ENCODE measurements at places on chromosomes 16 and 17.

DNA sequence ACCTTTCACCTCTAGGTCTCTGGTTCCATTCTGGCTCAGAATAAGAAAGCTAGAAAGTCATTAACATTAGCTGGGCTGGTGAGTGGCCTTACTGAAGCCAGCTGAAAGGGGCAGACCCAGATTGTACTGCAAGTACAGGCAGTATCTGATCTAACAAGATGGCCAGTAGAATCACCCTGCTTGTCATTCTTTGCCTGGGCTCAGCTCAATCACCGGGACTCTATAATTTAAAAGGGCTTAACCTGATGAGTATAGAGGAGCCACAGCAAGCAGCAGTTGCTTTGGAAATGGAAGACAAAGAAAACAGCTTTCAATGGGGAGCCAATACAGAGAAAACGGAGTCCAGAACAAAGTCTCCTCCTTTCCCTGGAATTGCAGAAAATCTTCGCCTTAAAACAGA is 13.6 kb downstream of the CDH8 start:
- no peak for DNase-seq

GRCh38 chr17:70202840-70203239 is 33.5 kb downstream of the KCNJ2 start:
- DNase-seq: no peak

- DNase-seq: no peak
Measured at GRCh38 chr16:77548151-77548550, 113.3 kb upstream of the ADAMTS18 start.

DNA sequence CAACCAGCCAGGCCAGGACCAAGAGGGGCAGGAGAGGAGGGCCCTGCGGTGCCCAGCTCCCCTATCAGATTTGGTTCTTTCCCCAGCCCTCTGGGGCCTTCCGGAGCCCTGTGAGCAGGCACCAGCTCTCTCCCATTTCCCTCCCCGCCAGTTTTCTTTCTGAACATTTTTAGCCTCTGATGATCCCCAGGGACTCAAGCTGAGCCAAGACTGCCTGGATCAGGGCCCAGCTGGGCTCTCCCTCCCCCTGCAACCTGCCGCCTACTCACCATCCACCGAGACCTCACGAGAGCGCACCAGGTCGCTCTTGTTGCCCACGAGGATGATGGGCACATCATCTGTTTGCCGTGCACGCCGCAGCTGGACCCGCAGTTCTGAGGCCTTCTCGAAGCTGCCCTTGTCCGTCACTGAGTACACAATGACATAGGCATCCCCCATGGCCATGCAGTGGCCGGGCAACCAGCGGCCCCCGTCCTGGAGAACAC is 2.0 kb downstream of the RRAD start:
- DNase-seq: no peak

DNA sequence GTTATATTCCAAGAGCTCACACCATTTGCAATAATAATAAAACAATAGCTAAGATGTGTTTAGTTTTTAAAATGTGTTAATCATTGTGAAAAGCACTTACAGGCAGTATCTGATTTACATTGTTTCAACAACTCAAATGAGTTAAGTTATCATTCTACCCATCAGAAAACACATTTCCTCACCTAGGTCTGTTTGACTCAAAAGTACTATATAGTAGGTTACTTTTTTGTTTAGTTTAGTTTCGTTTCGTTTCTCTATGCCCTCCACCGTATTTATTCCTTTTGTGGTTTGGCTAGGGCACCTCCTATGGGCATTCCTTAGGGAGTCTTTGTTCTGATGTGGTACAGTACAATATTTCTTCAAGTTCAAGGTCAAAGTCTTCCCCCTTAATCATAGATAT is 201.6 kb downstream of the PRKCB start:
- DNase-seq: no peak

DNA sequence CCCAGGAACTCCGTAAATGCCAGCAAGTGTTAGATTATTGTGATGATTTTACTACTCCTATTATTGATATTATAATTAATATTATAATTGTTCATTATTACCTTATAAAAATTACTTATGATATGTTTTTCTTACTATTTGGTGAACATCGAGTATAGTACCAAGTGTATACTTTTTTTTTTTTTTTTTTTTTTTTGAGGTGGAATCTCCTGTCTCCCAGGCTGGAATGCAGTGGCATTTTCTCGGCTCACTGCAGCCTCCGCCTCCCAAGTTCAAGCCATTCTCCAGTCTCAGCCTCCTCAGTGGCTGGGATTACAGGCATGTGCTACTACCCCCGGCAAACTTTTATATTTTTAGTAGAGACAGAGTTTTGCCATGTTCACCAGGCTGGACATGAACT is 347.0 kb downstream of the WWOX start:
- DNase-seq: no peak

- DNase-seq: no peak
Measured at GRCh38 chr17:1232786-1233185, 37.5 kb upstream of the BHLHA9 start.

DNA sequence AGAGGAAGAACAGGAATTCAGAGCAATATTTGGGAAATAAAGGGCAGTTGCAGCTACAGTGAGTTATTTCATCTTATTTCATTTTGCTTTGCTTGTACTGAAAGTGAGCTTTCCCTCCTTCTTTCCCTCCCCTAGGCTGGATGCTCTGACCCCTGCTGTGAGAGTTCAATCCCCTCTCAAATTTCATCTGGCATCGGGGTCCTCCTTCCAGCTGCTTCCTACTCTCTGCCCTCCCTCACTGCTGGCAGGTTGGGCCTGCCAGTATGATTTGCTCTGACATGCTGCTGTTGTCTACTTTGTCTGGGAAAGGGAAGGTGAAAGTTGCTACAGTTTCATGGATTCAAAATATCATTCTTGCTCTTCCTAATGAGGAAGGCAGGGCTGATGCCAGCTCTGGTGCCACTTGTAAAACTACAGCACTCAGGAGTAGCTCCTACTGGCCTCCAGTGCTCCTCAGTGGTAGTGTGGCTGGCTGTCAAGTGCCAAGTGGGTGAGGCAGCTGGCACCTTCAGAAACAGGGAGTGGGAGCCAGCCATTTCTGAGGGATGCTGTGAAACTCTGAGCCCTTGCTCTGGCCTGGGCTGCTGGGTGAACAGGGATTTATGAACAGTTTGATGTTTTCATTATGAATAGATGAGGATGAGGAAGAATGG is 408.6 kb downstream of the HAPSTR1 start:
- DNase-seq: no peak

- DNase-seq: no peak
Measured at GRCh38 chr17:2191227-2191626, 112.4 kb downstream of the SMG6 start.

DNA sequence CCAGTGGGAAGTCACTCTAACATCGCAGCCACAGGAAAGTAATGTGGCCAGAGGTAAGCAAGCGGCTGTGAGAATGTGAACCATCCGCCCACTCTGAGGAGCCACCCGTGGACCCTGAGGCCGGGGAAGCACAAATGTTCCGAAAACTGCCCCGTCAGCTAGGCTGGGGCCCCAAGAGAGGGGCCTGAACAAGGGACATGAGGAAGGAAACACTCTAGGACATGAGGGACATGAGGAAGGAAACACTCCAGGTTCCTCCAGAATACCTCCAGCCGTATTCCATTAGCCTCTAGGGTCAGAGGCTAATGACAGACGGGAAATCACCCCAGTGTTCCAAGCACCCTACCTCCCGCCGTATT is 317 bp downstream of the TEFM start:
- DNase-seq: no peak

DNA sequence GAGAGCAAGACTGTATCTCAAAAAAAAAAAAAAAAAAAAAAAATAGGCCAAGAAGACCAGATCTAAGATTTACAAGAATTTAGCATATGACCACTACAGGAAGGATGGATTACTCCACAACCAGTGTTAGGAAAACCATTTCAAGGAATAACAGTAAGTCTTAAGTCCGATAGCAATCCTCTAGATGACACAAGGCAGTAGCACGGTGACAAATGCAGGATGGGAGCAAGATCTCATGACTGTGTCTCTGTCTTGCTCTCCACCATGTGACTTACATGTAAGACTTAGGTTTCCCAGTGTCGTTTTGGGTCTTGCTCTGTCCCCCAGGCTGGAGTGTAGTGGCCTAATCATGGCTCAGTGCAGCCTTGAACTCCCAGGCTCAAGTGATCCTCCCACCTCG is 27.8 kb downstream of the C16orf96 start:
- no peak for DNase-seq

- no peak for DNase-seq
Measured at GRCh38 chr16:83271970-83272575, 535.7 kb upstream of the HSBP1 start.

- no peak for DNase-seq
Measured at GRCh38 chr17:62126292-62126691, 61.2 kb upstream of the MED13 start.

GRCh38 chr16:85716022-85716679 is 27.4 kb upstream of the GINS2 start:
- no peak for DNase-seq

GRCh38 chr16:24174957-24175356 is 81.2 kb upstream of the CACNG3 start:
- no peak for DNase-seq

GRCh38 chr16:81641395-81642106 is 137.5 kb upstream of the PLCG2 start:
- DNase-seq: no peak

- DNase-seq: no peak
Measured at GRCh38 chr17:75695830-75696271, 25.4 kb upstream of the ITGB4 start.

- no peak for DNase-seq
Measured at GRCh38 chr17:75913537-75914210, 9.0 kb upstream of the MRPL38 start.

DNA sequence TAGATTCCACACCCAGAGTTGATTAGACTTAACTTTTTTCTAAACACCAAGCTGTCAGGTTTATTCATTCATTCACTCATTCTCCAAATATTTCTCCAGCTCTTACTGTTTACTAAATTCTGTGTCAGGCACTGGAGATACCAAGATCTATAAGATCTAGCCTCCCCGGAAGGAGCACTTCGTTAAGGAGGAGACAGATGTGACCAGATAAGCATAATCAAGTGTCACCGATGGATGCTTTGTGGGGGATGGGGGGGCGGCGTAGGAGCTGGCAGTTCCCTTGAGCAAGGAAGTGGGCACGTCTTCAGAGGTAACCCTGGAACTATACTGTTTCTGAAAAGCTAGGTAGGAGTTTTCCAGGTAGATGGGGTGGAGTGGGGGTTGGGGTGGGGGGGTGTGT is 3.8 kb upstream of the RPL26 start:
- DNase-seq: no peak

- DNase-seq: no peak
Measured at GRCh38 chr16:82641336-82641984, 14.7 kb downstream of the CDH13 start.

- no peak for DNase-seq
Measured at GRCh38 chr17:18161207-18162145, 22.2 kb upstream of the ALKBH5 start.

- DNase-seq: no peak
Measured at GRCh38 chr17:29613352-29613837, 9.3 kb downstream of the CORO6 start.

GRCh38 chr17:63631062-63631461 is 8.8 kb downstream of the MAP3K3 start:
- DNase-seq: no peak

DNA sequence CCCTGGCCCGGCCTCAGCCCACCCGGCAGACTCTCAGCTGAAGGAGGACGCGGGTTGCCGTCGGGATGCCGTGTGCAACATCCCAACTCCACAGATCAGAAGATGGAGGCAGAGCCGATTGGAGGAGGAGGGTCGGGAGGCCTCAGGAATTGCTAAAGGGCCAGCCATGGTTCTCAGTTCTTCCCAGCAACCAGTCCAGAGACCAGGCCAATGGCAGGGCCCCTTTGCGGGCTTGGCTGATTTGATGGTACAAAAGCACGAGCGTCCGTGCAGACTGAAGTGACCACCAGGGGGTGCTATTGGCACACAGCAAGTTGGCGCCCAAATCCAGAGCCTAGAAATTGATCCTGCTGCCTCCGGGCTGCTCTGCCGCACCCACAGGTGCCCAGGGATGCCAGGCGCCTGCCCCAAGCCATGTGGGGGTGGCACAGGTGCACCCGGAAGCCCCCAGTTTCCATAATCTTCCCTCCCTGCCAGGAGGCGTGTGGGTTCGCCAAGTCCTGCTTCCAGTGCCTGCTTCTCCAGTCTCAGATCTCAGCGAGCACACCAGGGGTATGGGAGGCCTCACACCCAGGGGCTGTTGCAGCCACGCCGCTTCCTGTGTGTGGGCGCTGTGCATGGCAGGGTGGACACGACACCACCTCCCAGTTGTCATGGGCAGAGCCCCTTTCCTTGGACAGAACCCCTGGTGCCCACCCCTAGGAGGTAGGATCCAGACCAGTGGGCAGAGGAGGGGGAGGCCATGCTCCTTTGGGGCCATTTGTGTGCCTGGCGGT is 7.1 kb upstream of the TEX19 start:
- peak; percentile 66 for DNase-seq
